ENCODE measurements at places on chromosomes 5 and 9.

DNA sequence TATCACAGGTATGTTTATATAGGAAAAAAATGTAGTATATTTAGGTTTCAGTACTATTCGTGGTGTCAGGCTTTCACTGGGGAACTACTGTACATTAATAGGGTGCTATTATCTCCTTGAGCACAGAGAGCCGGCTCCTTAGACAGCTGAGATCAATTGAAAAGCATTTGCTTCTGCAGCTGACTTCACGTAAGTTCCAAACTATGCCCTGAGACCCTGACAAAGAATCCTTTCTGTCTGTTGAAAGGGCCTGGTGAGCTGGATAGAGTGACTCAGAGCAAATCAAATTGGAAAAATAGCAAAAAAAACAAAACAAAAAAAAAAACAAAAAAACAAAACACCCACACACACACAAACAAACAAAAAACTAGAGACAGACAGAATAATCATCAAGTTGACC is 652.0 kb downstream of the MTRR start:
- peak; percentile 56 for ATAC-seq

DNA sequence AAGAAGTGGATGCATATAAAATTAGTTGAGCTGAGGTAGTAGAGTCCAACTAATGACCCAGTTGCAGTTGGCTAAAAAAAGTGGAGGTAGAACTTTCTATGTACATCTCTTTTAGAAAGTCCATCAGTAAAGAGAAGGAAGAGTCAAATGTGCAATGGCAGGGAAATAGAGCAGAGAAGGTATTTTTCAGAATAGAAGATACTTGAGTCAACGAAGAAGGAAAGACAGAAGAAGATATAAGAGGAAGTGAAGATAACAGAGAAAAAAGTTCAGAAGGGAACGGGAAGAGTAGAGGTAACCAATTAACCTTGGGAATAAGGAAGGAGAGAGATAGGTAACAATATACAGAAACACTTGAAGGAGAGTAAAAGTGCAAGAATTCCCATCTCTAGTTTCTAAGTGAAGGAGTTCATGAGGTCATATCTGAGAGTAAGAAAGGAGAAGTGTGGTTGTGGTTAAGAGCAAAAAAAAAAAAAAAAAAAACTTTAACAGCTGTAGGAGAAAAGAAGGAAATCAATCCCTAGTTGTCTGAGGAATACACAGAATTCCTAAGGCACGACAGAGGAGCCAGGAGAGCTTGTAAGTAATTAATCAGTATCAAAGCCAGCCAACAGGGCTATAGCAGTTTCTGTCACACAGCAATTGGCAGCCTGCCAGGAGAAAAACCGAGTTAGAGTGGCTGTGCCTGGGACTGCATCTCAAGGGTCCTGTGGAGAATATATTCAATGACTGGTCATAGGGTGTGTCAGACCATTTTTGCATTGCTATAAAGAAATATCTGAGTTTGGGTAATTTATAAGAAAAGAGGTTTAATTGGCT is 61.0 kb downstream of the ARL15 start:
- ATAC-seq, result peak; percentile 82

DNA sequence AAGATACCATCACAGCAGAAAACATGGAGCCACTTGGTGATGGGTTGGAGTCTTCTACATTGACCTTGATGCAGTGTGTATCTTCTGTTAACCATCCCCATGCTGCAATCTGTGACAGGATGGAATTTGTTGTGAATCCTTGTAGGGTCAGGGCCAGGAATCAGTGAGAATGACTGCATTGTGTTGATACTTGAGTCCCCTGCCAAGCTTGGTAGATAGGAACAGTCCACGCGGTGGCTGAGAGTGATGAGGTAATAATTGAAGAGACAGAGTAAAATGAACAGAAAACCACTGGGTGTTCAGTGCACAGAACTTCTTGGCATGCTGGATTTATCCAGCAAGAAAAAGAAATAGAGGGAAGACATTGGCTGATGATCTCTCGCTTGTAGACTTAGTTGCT is 217.5 kb downstream of the MAN2A1 start:
- ATAC-seq, result no peak

DNA sequence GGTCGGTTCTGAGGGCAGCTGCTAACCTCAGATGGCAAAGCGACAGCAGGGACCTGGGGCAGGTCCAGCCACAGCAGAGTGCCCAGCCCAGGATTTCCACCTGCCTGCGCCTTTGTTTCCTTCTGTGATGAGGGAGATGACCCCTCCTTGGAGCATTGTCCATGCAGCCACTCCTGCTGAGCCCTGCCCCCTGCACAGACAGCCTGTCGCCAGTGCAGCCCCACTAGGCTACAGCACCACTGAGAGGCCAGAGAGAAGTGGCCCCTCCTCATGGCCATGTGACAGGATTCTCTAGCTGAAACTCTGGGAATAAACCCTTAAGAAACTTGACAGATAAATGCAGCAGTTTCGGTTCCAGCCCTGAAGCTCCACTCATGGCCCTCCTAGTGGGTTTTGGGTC is 10.5 kb upstream of the MRNIP start:
- no peak for ATAC-seq

DNA sequence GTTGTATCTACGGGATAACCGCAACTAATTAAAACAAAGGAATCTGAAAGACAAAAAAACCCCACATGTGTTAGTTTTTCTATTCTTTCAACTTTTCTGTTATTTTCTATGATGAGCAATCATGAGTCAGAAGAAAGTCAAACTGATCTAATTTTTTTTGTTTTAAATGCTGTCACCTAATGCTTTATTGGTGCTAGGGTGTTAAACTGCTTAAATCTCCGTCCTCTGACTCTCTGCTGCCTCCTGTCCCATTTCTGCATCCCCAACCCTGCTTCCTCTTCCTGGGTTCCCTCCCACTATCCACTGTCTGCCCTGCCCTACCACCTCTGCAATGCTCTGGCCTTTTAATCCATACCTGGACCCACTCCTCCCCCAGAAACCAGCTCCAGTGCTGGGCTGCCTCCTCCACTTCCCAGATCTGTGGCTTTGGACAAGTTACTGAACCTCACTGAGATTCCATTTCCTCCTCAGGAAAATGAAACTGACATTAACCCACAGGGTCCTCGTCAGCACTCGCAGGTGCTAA is 15.7 kb downstream of the PTPN3 start:
- ATAC-seq, result no peak

DNA sequence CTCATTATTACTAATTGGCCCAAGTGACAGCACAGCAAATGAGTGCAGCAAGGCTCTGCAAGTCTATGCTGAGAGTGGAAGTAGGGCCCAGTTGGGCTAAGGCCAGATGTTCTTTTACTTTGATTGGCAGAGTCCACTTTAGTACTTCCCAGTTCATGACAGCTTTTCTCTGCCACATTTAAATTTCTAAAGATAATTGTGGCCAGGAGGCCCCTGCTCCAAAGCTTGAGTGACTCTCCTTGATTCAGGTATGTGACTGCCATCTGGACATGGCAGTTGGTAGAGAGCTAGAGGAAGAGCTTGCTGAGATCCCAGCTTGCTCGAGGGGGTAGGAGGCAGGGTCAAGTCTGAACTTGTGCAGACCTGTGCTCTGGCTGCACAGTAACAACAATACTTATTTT is 154.1 kb downstream of the CARTPT start:
- ATAC-seq, result no peak

GRCh38 chr5:157942595-157942994 is 83.7 kb upstream of the CLINT1 start:
- no peak for ATAC-seq

DNA sequence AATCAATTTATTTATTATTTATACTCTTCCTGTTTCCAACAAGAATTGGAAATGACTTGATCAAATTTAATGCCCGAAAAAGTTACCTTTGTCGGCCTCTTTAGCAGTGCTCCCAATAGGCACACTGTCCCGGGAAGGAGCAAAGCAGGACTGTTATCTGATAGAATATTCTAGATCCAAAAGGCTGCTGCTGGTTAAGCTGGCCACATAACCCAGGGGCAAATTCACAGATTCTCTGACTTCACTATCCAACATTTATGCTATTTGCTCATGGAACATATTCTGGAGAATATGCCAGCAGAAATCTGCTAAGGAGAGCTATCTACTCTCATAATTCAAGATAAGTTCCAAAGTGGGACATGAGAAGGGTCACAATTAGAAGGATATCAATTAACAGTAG is 100.2 kb upstream of the DMAC1 start:
- ATAC-seq, result no peak

DNA sequence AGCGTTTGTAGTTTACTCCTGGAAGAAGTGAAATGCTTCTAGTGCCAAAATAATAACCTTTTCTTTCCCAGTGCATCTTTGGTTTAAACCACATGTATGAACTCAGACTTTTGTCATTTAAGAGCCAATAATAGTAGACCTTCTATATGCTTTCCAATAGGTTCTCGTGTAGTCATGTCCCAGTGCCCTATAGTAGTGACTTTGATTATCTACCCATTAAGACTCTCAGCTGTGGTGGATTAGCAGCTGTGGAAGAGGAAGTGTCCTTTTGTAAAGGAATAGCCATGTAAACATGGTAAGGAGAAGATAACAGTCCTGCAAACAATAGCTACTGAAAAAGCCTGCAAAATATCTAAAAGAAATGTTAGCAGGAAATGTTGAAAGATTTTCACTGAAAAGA is 765.3 kb downstream of the MTRR start:
- ATAC-seq, result no peak

DNA sequence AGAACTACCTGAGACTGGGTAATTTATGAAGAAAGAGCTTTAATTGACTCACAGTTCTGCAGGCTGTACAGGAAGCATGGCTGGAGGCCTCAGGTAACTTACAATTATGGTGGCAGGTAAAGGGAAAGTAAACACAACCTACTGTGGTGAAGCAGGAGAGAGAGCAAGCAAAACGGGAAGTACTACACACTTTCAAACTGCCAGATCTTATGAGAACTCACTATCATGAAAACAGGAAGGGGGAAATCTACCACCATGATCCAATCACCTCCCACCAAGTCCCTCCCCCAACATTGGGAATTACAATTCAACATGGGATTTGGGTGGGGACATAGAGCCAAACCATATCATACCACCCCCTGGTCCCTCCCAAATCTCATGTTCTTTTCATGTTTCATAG is 58.7 kb upstream of the GPR151 start:
- no peak for ATAC-seq

DNA sequence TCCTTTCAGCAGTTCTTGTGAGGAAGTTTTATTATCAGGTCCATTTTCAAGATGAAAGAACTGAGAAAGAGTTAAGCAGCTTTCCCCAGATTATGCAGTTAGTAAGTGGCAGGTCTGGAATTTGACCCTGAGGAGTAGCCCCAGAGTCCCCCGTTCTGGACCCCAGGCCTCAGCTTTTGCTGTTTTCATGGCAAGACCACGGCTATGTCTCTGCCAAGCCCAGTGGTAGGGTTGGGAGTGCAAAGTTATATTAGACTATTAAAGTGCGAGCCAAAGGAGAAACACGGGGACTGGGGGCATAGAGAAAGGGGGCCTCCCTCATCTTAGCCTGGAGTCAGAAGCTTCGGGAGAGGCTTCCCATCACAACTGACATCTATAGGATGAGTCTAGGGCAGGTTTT is 19.3 kb upstream of the ORM1 start:
- ATAC-seq, result no peak

DNA sequence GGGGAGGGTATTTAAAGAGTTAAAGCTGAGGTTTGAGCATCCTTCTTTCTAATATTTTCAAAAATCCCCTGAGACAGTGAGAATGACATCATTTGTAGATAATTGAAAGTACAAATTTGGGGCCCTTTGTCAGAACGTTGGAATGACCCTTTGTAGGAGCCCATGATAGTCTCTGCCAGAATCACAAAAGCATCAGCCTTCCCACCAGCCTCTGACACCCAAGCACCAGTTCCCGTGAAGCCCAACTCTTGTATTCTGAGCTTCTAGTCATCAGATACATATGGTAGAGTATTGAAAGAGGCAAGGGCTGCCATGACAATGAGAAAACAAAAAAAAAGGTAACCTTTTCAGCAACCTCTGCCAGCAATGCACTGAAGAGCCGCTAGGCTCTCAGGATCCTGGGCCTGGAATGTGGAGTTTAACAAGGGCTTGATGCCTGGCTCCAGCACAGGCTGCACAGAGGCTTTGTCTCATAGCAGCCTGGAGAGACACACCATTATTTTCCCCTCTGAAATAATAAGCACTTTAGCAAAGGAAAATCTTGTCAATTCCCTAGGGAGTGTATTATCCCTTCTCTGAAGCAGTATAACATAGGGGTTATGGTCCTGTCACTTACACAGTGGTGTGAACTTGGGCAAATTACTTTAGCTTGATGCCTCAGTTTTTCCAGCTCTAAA is 114.4 kb downstream of the ZNF608 start:
- no peak for ATAC-seq

GRCh38 chr5:148372166-148372725 is 11.5 kb upstream of the FBXO38 start:
- ATAC-seq, result no peak

- ATAC-seq, result peak; percentile 92
Observed at GRCh38 chr5:76715736-76716455, at the start of gene F2R. Gene F2R, plus strand, starts transcription at chr5:76716126. Its CDS starts 182 bp downstream, at chr5:76716308.

DNA sequence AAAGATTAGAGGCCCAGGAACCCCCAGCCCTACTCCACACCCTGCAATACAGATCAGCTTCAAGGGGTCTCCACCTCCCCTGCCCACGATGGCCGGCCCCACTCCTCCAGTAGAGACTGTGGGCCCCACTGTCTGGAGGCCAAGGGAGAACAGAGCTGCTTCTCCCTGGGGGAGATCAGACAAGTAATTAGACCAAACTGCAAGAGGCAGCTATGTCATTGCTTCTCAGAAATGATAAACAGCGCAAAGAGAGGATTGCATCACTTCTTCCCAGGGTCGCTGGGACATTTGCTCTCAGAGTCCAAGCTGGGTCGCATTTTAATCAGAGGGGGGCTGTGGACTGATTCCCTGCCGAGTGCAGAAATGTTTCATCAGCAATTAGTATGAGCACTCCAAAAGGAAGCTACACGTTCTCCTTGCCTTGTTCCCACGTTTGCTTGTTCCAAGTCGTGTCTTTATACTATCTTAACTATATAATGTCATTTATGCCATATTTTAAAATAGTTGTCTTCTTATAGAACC is 59.9 kb downstream of the ROPN1L start:
- no peak for ATAC-seq

DNA sequence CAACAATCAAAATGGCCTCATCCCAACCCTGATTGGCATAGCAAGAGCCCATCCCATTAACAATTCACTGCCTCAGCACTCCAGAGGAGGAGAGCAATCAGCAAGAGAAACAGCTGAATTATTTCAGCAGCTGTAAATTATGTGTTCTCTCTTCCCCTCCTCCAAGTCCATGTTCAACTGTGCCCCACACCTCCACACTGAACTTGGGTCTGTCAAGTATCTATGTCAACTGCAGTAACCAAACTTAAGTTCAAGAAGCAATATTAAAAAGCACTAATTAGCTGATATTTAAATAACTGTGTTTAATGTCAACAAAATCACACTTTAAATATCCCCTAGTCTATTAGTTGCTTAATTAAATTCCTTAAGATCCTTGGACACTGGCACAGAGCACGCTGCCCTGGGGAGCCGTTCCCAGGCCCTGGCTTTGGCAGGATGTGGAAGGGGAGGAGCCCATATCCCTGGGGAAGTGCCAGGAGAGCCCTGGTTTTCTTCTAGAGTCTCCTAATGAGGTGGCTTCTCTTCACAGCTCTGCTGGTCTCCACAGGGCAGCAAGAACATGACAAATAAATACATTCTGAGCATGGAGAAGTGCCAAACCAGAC is 50.6 kb downstream of the SIL1 start:
- no peak for ATAC-seq

All from motor neuron (in vitro differentiated cells).